ENCODE measurements at places on chromosomes 7 and 10.

- DNase-seq: no peak
These were observed 207.1 kb downstream of the TEX36 start for GRCh38 chr10:125475815-125476214.

DNA sequence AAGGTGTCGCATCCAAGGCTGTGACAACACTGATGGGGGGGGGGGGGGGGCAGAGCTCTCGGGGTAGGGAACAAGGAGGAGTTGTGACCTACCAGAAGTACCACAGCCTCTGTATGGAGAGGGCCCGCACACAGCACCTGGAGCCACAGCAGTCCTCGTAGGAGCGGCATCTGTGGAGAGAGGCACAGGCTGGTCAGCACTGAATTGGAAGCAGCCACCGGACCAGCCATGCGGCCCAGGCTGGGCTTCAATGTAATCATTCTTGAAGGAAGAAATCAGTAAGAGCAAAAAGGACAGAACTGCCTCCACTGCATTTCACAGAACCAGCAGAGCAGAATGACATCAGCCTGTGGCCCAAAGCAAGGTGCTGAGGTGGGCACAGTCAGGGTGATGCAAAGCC, 74.8 kb downstream of the VOPP1 start:
- no peak for DNase-seq

DNA sequence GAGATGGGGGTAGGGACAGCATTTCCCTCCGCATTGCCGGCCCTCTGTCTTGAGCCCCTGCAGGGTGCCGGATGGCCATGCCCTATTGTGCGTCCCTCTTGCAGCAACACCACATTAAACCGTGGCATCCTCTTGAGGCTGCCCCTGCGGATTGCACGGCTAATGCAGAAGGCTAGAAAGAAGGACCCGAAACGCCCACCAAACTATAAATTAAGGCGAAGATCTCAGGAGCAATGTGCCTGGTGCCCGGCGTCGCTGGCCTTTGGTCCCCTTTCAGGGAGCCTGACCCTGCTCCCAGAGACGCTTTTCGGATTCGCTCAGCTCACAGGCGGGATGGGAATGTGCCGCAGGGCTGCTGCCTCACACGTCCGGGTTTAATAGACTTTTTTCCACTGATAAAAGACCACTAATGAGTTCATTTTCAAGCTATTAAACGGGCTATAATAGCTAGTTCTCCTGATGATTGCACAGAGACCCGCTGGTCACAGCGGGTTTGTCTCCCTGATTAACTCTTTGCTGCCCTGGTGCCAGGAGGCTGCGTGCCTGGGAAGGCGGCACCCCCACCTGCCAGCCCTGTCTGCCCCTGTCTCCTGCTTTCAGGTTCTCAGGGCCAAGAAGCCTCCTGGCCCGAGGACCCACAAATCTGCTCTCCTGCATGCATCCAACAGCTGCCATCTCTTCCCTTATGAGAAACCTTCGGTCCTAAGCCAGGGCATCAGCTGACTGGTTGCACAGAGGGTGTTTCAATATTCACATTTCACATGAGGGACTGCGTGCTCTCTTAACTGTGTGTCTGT, 128.3 kb downstream of the ADARB2 start:
- DNase-seq: no peak

- no peak for DNase-seq
These were observed 14.6 kb upstream of the BRI3 start for GRCh38 chr7:98266840-98267239.

Measured in lower leg skin (tissue), 4 donors.